ENCODE measurements at places on chromosomes 3 and 15.

GRCh38 chr3:138945709-138946662 lies 951 bp downstream of the FOXL2 start:
- DNase-seq = no peak

DNA sequence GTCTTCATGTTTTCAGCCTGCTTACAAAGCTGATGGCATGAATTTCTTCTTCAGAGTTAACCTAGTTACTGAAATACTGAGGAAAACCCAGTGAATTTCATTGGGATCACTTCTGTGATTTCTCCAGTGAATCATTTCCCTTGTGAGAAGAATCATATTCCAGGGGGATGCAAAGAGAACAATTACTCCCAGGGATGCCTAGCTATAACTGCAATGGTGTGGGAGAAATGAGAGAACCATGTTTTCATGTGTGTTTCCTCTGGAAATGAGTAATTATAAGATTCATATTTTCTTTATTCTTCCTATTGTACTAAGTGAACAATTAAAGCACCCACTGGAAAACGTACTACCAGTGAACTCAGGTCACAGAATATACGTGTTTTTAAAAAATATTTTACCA lies 485.4 kb downstream of the GRM7 start:
- no peak for DNase-seq

GRCh38 chr15:23629234-23629805 lies 18.3 kb downstream of the MAGEL2 start:
- no peak for DNase-seq

DNA sequence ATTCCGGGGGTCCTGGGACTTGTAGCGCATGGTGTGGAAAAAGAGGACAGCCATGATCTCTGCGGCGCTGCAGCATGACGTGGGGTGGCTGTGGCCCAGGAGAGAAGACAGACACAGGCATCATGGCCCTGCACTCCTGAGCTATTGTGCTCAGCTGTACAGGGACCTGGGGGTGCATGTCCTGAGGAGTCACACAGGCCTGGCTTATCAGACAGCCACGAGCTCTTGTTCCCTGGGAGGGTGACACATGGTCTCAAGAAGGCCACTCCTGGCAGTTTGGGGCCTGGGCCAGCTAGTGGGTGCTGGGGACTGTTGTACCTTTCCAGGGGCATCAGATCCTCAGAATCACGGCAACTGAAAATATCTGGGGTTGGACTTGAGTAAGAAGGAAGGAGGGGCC lies 13.7 kb downstream of the TKT start:
- no peak for DNase-seq

- no peak for DNase-seq
Observed at GRCh38 chr15:98554272-98555172, 93.8 kb upstream of the IGF1R start.

DNA sequence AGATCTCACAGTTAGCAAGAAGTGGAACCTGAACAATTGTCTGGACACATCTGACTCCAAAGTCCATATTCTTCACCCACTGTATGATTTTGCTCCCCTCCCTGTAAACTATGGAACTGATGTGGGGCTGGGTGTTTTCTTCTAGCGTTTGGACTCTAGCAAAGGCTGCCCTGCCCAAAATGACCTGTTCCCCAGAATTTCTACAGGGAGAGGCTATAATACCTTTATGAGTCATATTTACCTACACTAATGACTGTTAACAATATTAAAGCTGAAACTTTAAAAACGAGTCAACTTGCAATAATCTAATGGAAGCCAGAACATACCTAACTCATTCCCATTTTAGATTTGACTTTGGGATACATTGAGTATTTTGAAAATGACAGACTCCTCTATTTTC lies 531.2 kb upstream of the CFAP20DC start:
- DNase-seq = no peak

DNA sequence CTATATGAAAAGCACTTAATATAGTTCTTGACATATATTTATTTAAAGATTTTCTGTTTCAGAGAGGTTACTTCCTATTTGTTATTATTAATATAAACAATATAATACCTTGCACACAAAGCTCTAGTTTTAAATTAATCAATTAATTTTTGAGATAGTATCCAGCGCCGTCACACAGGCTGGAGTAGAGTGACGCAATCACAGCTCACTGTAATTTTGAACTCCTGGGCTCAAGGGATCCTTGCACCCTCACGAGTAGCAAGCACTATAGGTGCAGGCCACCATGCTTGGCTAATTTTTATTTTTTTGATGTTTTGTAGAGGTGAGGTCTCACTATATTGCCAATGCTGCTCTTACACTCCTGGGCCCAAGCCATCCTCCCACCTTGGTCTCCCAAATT lies 209.3 kb downstream of the GREM1 start:
- DNase-seq = no peak

- DNase-seq = no peak
Observed at GRCh38 chr3:85838921-85839320, 880.1 kb downstream of the CADM2 start.
